ENCODE measurements at places on chromosomes 1 and 21. TPM values are rescaled to one million over a fixed set of nuclear protein-coding genes. Genes with fewer than 3 reads are reported as not detected.

SYPL2 gene
- 1.6 TPM for total RNA-seq

CLEC20A gene
- not detected for total RNA-seq

SMIM12 gene
- total RNA-seq, result 31.5 TPM

SCAMP3 gene
- total RNA-seq, result 73.9 TPM

AZIN2 gene
- 9.4 TPM for total RNA-seq

SELENBP1 gene
- total RNA-seq, result 5.2 TPM

HES4 gene
- 0.48 TPM for total RNA-seq

All from RPMI7951 (cell line).